ENCODE measurements at places on chromosomes 7 and 10. TPM values are rescaled to one million over a fixed set of nuclear protein-coding genes. Genes with fewer than 3 reads are reported as not detected.

GRCh38 chr10:10205906-10206305 is 811.8 kb upstream of the CELF2 start:
- no peak for DNase-seq

DNA sequence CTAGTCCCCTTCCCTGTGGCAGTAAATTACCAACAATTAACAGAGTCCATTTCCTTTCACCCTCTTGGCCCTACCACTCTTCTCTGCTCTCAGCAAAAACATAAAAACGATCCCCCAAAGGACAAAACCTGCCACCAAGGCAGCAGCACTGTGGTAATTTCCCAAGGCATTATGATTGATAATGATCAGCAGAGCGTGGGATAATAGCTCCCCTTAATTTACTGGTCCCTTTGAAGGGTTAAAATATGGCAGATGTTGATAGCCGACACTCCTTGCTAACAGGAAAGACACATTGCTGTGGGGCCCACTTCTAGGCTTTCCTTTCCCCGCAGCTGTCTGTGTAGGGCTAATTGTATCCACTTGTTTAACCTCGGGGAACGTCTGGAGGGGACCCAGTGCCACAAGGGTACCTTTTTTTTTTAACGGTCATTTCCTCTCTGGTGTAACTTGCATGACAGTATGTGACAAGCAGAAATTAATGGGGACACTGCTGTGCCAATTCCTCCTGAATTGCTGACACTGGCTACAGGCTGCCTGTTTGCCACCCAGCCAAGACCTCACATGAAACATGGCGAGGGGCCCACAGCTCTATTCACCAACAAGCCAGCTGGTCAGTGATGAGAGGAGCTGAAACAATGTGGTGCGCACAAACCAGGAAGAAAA is 81.3 kb downstream of the CDK6 start:
- no peak for DNase-seq

- DNase-seq, result no peak
Measured at GRCh38 chr10:94890264-94891022, 48.0 kb upstream of the CYP2C9 start.

- DNase-seq, result no peak
Measured at GRCh38 chr7:30091491-30091912, 43.3 kb upstream of the MTURN start.

DNA sequence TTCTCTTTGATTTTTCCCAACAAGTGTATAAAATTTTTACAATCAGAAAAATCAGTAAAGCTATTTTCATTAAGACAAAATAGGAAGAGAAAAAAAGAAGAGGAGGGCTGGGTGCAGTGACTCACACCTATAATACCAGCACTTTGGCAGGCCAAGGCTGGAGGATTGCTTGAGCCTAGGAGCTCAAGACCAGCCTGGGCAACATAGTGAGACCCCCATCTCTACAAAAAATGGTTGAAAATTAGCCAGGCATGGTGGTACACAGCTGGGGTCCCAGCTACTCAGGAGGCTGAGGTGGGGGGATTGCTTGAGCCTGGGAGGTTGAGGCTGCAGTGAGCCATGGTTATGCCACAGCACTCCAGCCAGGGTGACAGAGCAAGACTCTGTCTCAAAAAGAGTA is 172.3 kb downstream of the AKR1D1 start:
- no peak for DNase-seq

Gene CNNM1
- not detected for total RNA-seq

Gene HECW1
- 1.8 TPM for total RNA-seq

Gene PLEKHS1
- total RNA-seq, result not detected

Gene OR2A2
- total RNA-seq, result not detected

Gene ATG9B
- 0.31 TPM for total RNA-seq

Gene C10orf120
- total RNA-seq, result not detected

Gene HOXA10
- 61.2 TPM for total RNA-seq

Gene HTR5A
- not detected for total RNA-seq
